ENCODE measurements at places on chromosomes 3 and 15. TPM values are rescaled to one million over a fixed set of nuclear protein-coding genes. Genes with fewer than 3 reads are reported as not detected.

The RNU5B-1 gene
- total RNA-seq: not detected

The FAM81A gene
- not detected for total RNA-seq

The SLC6A1 gene
- total RNA-seq: not detected

The LDHAL6B gene
- not detected for total RNA-seq

The ADAMTS17 gene
- total RNA-seq: under 0.01 TPM

The FHIT gene
- total RNA-seq: not detected
